ENCODE measurements at places on chromosomes 11 and 22.
A peak's percentile ranks its signal among the peaks of the same experiment; 100 is the strongest.

DNA sequence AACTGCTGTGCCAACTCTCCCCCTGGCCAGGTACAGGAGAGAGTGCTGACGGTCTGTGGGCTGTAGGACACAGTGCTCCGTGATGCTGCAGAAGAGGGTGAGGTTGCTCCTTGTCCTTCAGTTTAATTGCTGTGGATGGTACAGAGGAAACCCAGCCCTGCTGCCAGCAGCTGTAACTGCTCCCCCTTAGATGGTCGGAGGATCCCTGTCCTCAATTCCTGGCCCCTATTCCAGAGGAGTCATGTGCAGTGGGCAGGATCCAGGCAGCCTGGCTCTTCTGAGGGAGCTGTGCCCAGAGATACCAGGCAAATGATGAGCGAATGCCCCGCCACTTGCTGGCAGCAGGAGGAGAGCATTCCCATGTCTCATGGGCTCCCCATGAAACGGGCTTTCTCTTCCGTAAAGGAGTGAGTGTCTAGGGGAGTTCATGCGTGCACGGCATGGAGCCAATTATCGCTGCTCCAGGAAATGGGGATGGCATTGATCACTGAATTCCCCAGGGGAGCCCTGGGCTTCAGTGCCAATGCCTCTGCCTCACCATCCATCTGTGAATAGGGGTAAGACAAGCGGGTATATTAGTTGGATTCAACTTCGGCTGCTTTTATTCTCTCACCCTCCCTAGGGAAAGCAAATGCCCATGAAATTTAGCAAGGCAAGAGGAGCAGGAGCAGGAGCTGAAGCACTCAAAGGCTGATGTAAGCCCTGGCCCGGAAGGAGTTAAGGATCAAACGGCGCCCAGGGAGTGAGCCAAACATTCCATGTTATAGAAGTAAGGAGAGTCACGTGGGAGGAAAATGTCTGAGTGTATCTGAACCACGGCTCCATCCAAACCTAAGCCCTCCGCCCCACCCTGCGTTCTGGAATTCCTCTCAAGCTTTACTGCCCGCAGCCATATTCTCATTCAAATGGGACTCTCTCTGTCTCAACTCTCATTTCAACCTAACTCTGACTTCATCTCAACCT is 51.0 kb upstream of the CSNK2A3 start:
- no peak for DNase-seq

GRCh38 chr11:63592975-63593395 is 21.2 kb downstream of the PLAAT3 start:
- DNase-seq: no peak

DNA sequence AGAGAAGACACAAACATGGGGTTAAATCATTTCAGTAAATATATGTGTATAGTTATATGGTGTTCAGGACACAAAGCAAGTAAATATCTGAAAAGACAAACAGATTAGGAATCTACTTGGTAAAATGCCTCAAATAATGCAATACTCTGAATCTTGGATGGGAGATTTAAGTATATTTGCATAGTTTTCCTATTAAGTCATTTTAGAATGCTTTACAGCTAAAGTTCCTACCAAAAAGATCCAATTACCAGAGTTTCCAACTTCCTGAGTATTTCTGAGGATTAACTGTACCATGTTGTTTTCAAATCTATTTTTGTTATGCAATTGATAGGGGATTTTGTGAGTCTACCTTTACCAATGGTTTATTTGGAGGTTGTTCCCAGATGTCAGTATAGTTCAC is 424.4 kb upstream of the CCDC179 start:
- DNase-seq: no peak

DNA sequence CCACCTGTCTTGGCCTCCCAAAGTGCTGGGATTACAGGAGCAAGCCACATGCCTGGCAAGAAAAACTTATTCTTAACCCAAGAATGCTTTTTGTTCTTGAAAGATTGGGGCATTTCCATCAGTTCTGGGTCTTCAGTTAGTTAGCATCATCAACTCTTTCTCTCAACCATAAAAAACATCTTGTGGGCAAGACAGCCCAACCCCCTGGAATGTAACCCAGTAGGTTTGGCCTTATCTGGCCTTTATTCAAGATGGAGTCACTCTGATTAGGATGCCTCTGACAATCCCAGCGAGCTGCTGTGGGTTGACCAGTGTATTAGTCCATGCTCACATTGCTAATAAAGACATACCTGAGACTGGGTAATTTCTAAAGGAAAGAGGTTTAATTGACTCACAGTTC is 9.2 kb upstream of the TPCN2 start:
- DNase-seq: no peak

DNA sequence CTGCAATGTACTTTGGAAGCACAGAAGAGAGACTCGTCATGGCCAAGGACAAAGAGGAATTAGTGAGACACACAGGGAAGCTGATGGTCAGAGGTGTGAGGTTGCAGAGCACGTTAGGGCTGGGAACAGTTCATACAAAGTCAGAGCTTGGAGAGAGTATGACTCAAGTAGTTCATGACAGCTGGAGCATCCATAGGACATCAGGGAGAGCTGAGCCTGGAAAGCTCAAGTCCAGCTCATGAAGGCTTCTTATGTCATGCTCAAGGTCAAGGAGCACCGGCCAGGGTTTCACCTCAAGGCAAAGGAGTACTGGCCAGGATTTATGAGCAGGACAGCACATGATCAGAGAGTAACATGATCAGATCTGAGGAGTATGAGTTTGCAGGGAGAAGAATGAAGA is 64.6 kb upstream of the CHST1 start:
- no peak for DNase-seq

DNA sequence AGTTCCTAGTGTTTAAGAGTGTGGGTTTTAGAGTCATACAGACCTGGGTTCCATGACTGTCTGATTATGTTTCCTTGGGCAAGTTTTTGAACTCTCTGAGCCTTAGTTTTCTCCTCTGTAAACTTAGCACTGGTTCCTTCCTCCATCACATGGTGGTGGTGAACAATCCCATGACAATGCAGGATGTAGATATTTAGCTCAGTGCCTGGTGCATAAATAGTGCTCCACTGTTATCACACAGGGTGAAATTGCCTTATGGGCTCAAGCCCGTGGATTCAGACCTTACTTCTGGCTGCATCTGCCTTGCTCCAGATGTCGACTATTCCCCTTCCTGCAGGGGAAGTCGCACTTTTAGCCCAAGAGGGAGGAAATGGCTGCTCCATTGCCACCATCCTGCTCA is 62.7 kb downstream of the LDLRAD3 start:
- DNase-seq: no peak

GRCh38 chr11:78228467-78228866 is 39.7 kb downstream of the USP35 start:
- no peak for DNase-seq

- DNase-seq: no peak
Measured at GRCh38 chr11:64969209-64969608, 2.7 kb downstream of the MAJIN start.

GRCh38 chr11:93639548-93639947 is 21.9 kb upstream of the CEP295 start:
- DNase-seq: no peak

DNA sequence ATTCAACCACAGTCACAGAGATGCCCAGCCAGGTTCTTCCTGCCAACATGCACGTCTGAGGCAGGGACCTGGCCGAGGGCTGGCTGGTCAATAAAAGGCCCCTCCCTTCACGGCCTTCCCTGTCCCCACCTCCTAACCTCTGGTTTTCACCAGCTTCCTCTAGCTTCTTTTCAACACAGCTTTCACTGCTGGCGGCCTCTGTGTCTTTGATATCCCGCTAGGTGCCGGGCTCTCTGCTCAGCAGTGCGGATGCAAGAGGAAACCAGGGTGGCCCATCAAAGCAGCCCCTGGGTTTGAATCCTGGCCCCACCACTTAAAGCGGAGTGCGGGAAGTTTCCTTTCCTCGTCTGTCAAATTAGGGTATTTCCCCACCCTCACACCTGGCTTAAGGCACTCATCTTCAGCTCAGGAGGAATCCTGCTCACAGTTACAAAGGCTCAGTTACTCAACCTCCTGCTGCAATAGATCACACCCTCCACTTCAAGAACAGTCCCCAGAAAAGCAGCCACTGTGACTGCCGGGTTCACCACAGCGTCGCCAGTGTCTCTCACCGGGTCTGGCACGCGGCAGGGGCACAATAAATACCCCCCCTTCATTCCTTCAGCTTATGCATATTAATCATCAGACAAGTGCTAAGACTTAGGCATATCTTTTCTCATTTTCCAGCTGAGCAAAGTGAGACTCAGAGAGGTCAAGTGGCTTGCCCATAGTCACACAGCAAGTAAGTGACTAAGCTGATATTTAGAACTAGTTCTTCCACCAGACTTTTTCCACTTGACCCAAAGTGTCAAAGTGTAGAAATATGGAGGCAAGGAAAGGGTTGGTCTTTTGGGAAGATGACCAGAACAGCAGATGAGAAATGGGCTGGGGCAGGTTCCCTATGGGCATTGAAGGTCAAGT is 45.7 kb downstream of the TXN2 start:
- DNase-seq: peak; percentile 46

GRCh38 chr11:44305470-44306051 is 4.4 kb downstream of the ALX4 start:
- DNase-seq: peak; percentile 15

DNA sequence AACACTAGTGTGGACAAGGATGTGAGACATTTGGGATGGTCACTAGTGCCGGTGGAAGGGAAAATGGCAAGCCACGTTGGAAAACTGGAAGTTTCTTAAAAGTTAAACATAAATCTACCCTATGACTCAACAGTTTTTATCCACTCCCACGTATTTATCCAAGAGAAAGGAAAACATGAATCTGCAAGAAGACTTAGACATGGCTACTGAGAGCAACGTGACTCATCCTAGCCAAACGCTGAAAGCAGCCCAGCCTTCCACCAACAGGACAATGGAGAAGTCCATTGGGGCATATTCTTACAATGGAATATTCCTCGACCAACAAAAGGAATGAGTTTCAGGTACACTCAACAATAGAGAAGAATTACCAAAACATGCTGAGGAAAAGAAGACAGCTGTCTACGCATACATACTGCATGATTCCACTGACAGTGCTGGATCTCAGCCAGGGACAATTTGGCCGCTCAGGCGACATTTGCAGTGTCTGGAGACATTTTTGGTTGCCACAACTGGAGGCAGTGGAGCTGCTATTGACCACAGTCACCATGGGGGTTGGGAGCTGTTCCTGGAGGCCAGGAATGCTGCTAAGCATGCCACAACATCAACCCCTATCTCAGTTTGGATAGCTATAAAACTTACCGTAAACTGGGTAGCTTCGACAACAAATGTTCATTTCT is 21.2 kb downstream of the SYT13 start:
- no peak for DNase-seq

GRCh38 chr11:74954199-74954598 is 5.1 kb downstream of the SPCS2 start:
- DNase-seq: no peak

DNA sequence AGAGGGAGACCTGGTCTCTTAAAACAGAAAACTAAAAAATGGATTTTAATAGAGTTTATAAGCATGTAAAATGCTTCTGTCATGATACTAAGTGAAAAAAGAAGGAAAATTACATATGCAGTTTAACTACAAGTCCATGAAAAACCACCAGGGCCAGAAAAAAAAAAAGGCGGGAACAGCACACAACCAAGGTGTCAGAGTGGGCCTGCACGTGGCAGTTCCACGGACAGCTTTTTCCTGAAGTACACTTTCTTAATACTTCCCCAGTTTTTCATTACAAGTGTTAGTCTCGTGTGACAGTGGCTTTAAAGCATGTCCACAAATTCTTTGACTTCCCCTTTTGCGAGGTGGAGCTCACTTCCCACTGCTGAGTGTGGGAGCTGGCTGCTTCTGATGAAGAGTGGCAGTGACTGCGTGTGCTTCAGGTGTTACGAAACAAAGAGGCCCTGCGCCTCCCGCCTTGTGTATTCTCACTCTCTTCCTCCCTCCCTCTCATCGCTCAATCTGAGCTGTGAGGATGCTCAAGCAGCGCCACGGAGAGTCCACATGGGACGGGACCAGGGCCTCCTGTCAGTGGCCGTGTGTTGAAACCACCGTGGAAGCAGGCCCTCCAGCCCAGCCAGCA is 16.4 kb downstream of the PPM1F start:
- no peak for DNase-seq

DNA sequence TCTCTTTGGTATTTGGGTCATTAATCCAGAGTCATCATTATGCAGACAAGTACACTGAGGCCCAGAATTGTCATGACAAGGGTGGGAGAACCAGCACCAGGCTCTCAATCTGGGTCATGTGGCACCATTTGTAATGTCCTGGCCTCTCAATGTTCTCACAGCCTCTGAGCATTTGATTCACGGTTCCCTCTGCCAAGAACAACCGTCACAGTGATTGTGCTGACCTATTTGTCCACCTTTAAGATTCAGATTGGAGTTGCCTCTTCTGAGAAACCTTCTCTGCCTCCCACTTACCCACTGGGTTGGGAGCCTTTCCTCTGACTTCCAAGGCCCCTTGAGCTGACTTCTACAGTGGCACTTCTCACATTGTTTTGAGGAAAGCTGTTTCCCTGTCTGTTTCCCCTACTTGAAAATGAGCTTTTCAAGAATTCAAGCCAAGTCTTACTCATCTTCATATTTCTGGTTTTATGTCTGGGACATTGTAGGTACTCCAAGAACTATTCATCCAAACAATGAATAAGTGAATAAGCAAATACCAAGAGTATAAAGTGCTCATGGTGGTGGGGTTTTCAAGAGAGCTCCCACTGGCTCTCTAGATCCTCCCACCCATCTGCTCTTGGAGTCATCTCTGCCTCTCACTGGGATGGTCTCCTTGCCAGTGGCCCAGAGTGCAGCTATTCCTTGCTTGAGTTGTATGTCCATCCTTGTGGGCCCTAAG is 126.4 kb upstream of the E2F8 start:
- no peak for DNase-seq

DNA sequence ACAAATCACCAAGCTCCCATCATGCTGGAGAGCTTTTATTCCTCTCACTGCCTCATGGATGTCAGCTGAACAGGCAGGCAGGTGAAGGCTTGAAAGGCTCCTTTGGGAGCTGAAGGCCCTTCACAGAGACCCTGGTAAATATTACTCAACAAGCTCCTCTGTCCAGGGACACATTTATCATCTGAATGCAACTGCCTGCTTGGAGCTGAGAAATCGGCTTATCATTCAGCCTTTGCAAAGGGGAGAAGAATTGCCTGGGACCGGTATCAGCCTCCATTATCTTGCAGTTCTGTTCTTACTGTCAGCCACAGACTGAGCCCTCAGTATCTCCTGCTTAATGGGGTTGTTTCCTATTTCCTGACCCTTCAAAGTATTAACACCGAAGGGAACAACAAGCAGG is 113.8 kb upstream of the PITPNB start:
- no peak for DNase-seq

GRCh38 chr11:70305501-70305900 is 35.0 kb downstream of the PPFIA1 start:
- no peak for DNase-seq

DNA sequence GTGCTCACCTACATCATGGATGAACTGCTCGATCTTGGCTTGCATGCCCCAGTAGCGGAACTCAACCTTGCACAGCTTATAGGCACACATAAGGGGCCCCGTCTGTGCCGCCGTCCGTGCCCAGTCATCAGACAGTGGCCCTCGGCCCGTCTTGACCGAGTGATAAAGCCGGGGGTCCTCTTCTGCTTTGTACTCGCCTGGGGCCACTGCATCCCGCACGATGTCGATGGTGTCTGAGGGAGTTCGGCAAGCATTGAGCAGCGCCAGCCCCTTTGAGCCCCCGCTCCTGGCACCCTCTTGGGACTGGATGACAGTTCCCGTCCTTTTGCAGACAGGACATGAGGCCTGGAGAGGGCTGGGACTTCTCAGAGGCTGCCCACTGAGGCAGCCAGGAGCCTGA is 3.3 kb downstream of the PITPNM1 start:
- no peak for DNase-seq

GRCh38 chr11:28168718-28169117 is 60.5 kb downstream of the METTL15 start:
- DNase-seq: no peak

All from CD8-positive, alpha-beta T cell (primary cell).